Posterior vena cava (tissue), 2 donors: ENCODE measurements at places on chromosomes 12 and 14. TPM values are rescaled to one million over a fixed set of nuclear protein-coding genes. Genes with fewer than 3 reads are reported as not detected.

GRCh38 chr12:7114008-7114407, 5.0 kb upstream of the C1RL start:
- DNase-seq = no peak

DNA sequence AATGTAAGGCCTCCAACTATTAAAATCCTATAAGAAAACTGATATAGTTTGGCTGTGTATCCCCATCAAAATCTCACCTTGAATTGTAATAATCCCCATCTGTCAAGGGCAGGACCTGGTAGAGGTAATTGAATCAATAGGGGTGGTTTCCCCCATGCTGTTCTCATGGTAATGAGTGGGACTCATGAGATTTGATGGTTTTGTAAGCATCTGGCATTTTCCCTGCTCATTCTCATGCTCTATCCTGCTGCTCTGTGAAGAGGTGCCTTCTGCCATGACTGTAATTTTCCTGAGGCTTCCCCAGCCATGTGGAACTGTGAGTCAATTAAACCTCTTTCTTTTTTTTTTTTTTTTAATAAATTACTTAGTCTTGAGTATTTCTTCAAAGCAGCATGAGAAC, 31.9 kb downstream of the TSPAN19 start:
- no peak for DNase-seq

DNA sequence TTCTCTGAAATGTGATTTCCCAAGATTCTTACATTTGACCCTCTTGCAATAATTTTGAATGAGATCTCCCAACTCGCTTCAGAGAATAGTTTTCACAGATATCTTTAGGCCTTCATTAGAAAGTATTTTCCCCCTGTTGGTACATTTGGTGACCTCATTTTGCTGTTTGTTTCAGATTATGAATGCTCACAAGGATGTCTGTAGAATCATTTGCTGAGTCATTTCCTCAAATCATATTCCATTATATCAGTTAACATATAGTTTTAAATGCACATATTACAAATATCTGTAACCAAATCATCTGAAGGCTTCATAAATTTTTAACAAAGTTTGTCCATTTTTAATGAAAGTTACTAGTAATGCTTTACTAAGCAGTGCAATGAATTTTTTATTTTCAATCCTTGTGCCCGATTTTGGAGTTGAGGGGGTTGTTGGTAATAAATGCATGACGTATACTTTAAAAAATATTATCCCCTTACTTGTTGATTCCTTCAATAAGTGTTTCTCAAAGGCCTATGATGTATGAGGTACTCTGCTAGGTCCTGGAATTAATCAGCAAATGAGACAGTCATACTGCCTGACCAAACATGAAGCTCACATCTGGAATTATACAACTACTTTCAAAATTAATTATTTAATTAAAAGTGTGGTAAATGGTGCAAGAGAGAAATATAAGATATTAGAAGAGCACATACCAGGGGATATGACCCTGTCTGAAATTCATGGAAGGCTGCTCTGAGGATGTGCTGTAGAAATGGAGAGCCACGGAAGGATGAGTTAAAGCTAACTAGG, 126.9 kb upstream of the RAP1B start:
- DNase-seq = no peak

The PLA2G1B gene
- 2.0 TPM for total RNA-seq
